ENCODE measurements at places on chromosomes 13 and 19.

GRCh38 chr13:26996965-26997752 lies 174.5 kb downstream of the USP12 start:
- no peak for DNase-seq

- peak; percentile 62 for DNase-seq
These were observed 9.8 kb upstream of the DPF1 start for GRCh38 chr19:38233740-38234251.

DNA sequence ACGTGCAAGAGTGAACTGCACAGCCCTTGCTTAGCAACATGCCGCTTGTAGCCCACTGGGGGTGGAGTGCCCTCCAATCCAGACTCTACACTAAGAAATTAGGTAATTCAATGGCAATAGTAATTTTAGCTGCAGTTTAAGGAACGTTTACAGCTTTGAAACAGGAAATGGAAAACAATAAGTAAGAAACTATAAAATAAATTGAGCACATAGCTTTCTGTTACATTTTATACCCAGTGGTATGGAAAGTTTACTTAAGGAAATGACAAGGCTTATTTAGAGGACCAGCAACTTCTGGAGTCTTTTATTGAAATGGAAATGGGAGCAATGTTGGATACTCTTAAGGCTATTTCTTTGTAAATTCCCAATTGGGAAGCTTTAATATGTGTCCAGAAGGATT lies 373.2 kb downstream of the KCNRG start:
- no peak for DNase-seq

DNA sequence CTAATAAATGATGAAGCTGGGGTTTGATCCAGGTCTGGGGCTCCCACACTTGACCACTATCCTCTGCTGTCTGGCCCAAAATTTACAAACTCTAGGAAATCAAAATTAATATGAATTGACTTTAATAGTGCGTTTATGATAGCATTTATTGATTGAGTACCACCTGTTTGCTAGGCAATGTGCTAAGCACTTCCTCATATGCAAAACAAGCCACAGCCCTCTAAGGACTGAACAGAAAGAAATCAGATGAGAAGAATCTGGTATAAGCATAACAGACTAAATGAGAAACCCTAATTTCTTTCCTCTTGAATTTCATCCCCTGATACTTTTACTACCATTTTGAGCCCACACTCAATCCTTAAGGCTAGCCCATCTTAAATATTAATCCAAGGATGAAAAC lies 6.6 kb upstream of the MLNR start:
- no peak for DNase-seq

DNA sequence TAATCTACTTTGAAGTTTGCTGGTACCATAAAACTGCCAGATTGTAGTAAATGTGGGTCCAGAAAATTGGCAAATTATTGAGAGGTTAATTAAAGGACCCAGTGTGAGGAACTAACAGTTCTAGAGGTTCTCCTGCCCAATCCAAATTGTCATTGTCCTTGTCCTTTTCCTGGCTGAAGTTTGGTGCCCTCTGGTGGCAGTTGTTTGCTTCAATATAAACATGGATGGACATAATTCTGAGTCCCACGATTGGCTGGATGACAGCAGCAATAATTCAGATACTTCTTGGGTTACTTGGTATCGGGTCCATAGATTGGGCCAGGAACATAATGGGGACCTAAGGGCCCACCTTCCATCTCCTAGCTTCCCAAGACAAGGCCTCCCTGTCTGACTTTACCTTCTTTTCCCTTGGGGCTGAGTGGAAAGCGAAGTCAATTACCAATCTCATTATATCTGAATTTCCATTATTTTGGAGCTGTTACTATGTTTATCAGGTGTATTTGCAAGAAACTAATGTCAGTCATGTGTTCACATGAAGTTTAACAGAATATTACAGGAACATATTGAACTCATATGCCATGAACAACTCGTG lies 33.8 kb upstream of the GARRE1 start:
- DNase-seq, result peak; percentile 33

DNA sequence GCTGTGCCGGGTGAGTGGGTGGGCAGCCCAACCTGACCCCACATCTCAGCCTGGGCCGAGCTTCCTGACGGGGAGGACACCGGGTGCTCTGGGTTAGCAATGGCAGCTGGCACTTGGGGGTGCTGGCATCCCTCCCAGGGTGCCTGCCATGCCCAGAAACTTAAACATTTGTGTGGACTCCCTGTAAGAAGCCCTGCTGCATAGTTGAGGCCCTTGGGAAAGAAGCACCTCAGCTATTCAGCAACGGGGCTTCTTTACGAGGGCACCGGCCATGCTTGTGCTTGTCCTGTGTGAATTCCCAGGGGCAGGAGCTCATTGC lies 33.8 kb upstream of the MEDAG start:
- no peak for DNase-seq

GRCh38 chr19:10979951-10980381 lies 19.1 kb downstream of the SMARCA4 start:
- DNase-seq, result no peak

DNA sequence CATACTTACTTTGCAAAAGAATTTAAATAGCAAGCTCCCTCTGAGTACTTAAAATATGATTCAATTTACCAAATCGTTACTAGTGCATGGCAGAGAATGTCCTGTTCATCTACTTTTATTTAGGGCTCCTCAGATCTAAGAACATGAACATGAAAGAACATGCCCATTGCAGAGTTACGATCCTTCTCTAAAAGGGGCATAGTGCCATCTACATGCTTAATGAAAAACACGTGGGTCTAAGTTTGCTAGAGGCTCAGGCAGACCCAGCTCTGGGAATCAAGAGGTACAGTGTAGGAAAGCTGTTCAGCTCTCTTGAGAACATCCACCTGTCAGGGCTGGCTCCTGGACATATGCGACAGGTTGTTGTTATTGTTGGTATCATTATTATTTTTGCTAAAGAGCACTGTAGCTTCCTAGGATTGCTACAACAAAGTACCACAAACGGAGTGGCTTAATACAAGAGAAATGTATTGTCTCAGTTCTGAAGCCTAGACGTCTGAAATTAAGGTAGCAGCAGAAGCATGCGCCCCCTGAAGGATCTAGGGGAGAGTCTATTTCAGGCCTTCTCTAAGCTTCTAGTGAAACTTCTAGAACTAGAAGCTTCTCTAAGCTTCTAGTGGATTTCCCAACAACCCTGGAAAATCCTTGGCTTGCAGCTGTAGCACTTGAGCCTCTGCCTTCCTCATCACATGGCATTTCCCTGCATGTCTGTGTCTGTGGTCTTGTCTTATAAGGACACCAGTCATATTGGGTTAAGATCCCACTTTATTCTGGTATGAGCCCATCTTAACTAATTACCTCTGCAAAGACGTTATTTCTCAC lies 133.9 kb downstream of the DCT start:
- DNase-seq, result no peak

DNA sequence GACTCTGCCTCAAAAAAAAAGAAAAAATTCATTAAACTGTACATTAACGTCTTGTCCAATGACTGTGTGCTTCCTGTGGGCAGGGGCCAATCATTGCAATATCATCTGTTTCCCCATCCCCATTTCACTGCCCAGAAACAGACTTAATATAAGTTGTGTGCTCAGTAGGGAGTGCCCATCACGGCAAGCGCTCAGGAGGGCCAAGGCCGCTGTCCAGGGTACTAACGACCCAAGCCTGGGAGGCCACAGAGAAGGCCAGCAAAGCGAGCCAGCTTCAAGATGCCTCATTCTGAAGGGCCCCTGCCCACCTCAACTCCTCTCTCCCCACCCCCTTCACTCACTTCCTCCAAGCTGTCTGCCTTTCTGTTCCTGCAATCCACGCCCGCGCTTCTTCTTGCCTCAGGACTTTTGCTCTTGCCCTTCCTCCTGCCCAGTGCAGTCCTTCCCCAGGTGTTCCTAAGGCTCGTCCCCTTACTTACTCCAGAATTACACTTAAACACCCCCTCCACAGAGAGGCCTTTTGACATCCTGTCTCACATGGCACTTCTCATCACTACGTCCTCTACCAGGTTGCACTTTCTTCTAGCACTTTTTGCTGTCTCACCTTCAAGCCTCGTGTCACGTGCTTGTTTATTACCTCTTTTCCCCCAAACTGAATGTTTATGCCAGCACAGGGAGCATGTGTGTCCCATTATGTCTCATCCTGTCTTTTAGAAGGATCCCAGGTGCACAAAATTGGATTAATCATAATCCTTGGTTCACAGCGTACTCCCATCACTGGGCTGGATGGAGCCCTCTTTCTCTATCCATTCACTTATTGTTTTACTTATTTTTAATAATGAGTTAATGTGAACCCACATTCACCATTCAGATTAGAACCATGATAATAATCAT lies 11.3 kb upstream of the POU2F2 start:
- DNase-seq, result no peak

DNA sequence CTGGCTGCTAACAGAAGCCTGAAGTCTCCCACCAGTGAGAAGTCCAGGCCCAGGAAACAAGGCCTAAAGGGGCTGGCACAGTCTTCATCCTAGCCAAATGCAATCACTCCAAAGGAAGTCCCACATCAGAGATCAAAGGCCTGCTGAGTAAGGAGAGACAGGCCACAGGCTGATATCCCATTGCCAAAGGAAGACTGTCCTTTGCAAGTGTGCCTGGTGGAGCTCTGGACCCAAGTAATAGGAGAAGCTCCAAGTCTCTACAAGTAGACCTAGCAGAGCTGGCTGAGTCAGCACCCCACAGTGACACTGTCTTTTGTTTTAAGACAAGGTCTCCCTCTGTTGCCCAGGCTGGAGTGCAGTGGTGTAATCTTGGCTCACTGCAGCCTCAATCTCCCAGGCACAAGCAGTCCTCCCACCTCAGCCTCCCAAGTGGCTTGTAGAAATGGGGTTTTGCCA lies 4.5 kb downstream of the DBP start:
- no peak for DNase-seq

DNA sequence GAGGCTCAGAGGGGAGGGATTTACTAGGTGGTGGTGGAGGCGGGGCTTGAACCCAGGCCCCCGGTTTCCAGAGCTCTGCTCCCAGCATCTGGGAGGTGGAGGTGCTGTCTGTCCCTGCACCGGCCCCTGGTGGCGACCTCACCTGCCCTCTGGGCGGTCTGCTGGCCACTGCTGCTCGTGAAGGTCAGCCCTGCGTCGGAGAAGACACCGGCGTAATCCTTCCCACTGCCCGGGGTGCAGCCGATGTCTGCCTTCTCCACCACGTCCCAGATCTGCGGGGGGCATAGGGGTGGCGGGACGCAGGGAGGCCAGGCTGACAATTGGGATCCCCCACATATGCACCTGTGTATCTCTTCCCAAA lies 12.8 kb downstream of the C3 start:
- no peak for DNase-seq

- DNase-seq, result no peak
These were observed at the start of gene PEAK3 for GRCh38 chr19:2282062-2282861. Gene PEAK3 (minus strand): TSS chr19:2282175. CDS start chr19:2280931, 1,244 bp downstream.

- DNase-seq, result no peak
These were observed 2.4 kb downstream of the CDX2 start for GRCh38 chr13:27966641-27967202.

- no peak for DNase-seq
These were observed 642 bp upstream of the PEG3 start for GRCh38 chr19:56841193-56841543.
